ENCODE measurements at places on chromosomes 13 and 19.

- DNase-seq: no peak
These were observed 19.9 kb upstream of the ARHGEF7 start for GRCh38 chr13:111095031-111095840.

- DNase-seq: no peak
These were observed 7.1 kb upstream of the WTIP start for GRCh38 chr19:34474233-34474989.

GRCh38 chr13:40114305-40114896 lies 458.9 kb downstream of the COG6 start:
- DNase-seq: no peak

- no peak for DNase-seq
These were observed 37.9 kb downstream of the KDM4B start for GRCh38 chr19:5006821-5007220.

DNA sequence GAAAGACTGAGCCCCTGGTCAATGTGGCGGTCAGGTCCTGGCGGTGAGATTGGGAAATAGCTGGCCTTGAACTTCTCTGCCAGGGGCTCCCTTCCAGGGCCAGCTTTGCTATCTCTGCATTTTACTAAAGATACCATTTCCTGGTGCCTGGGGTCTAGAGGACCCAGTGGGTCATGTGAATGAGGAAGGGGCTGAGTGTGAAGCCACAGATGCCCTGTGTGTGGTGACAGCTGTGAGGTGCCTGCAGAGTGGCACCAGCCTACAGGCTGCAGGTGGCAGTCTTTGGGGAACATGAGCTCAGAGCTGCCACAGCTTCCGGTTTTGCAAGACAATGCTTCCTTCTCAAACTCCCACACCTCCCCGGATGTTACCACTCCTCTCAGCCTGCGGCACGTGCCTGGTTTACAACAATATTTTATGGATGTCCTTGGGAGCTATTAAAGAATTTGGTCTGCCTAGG lies 5.2 kb upstream of the MLNR start:
- peak; percentile 100 for DNase-seq

- DNase-seq: no peak
These were observed 31.4 kb upstream of the MTIF3 start for GRCh38 chr13:27481766-27482165.

GRCh38 chr13:73109969-73110368 lies 51.2 kb downstream of the KLF5 start:
- DNase-seq: no peak

DNA sequence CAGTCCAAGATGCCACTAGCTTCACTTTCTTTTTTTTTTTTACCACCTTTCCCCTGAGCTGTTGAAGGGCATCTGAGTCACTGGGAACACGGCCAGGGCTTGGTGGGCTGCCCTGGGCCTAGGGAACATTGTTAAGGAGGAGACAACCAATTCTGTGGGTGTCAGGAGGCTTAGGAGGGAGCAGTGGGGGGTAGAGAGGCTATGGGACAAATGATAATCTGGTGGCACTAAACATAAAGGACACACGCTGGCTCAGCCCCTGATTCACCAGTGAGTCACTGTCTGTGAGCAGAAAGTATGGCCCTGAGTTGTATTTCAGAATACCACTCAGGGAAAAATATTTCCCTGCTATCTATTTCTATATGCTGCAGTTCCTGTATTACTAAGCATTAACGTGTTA lies 207.8 kb downstream of the DCLK1 start:
- DNase-seq: no peak

GRCh38 chr19:16112778-16113177 lies 1.1 kb downstream of the RAB8A start:
- peak; percentile 27 for DNase-seq

- DNase-seq: no peak
These were observed 62.7 kb downstream of the SLC7A1 start for GRCh38 chr13:29532821-29533220.

GRCh38 chr13:35889560-35889959 lies 241.6 kb downstream of the DCLK1 start:
- no peak for DNase-seq

DNA sequence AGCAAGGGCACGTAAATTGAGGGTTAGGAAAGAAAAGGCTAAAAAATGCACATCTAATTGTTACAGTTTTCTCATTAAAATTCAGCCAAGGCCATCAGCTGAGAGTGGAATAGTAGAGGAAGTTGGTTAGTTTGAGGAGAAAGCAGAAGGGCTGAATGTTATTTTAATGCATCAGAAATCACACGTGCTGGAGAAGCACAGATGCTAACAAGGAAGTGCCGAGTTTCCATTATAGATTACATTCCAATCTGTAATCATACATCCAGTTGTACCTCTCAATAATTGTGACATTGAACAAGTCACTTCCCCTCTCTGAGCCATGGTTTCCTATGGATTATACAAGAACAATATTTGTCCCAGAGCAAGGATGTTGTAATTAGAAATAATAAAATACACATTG lies 25.1 kb downstream of the FPR3 start:
- no peak for DNase-seq

GRCh38 chr13:28179974-28180373 lies 41.6 kb downstream of the PAN3 start:
- no peak for DNase-seq

GRCh38 chr13:28297341-28297740 lies 159.0 kb downstream of the PAN3 start:
- no peak for DNase-seq

GRCh38 chr13:24153979-24154701 lies 6.4 kb upstream of the SPATA13 start:
- no peak for DNase-seq

DNA sequence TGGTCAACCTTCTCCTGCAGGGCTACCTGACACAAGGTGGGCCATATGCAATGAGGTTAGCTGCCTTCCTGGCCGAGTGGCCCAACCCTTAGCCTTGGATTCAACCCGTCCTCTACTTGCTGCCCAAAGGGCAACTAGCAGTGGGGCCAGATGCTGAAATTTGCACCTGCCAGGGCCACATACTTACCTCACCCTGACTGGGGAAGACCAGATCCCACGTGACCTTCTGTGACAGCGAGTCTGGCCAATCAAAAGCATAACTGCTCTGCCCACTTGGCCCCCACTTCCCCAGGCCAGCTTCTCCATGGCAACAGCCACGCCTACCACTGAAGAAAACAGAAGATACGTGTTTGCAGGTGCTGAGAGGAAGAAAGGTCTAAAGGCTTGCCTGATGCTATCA lies 10.9 kb downstream of the PEG3 start:
- DNase-seq: no peak

DNA sequence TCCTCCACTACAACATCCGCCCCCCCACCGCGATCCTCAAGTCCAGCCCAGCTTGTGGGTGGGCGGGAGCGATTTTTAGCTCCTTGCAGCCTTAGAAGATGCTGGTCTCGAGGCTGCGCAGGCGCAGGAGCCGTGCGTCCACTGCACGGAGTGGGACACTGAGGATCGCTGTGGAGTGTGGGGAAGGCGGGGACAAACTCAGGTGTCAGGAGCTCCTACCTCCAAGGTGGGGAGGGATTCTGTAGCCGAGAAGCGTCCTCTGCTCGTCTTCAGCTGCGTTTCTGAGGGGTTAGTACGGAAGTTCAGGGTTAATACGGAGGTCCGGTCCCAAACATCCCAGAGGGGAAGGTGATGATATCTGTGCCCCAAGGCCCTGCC lies at the start of gene RTBDN:
TSS of gene RTBDN (minus strand) at position 14 of the 378 bp plus-strand sequence. CDS start 4,600 bp downstream, outside the sequence.
- DNase-seq: no peak

DNA sequence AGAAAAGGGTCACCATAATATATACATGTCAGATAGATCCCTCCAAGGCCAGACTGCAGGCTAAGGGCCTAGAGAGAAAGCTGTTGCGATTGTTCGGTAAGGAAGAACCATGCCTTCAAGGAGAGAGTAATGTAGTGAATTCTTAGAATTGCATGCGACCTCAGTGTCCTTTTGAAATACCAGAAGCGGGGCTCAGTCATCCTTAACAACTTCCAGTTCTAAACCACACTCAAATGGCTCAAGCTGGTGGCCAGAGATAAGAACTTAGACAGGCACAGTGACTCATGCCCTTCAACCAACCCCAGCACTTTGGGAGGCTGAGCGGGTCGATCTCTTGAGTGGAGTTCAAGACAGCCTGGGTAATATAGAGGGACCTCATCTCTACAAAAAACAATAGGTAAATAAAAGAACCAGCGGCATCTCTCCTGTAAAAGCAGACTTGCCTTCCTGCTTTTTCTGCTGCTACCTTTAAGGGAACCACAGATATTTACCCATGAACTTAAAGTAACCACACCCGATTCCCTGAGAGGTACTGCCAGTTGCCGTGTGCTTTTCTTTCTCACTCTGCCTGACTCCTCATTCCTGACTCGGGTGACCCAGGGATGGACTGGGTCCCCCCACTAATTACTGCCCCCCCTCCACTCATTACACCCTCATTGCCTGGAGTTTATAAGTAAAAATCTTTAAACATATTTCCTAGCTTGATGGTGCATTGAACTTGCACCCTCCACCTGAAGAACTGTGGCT lies 15.4 kb upstream of the SIGLEC6 start:
- peak; percentile 99 for DNase-seq

- DNase-seq: peak; percentile 24
These were observed 46.0 kb downstream of the MICU2 start for GRCh38 chr13:21557995-21558394.

GRCh38 chr13:26534036-26534726 lies 23.3 kb upstream of the WASF3 start:
- DNase-seq: no peak

DNA sequence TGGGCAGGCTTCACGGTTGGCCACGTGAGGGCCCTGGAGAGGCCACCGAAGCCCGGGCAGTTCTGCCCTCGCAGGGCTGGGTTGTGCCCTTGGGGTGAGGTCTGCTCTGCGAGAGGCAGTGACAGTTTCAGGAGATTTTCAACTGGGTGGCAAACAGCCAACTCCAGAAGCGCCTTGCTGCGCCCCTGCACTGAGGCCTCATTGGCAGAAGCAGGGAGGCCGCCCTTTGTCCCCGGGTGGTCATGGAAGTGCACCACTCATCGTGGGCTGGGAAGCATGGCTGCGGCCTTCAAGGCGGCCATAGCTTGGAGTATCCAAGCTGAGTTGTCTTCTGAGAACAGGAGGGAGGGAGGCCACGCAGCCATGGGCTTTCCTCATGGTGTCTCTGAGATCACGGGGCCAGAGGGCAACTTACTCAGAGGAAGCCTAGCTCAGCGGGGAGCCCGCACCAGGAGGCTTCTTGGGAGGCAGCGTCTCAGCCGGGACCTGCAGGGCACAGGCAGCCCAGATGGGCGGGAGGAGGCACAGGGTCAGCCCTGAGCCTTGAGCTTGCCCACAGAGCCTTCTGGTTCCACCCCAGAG lies 14.8 kb downstream of the PLEKHJ1 start:
- DNase-seq: no peak

- DNase-seq: no peak
These were observed 116.8 kb upstream of the CACNA1A start for GRCh38 chr19:13622766-13623715.

GRCh38 chr13:66508153-66508909 lies 721.8 kb downstream of the PCDH9 start:
- no peak for DNase-seq
